ENCODE measurements at places on chromosomes 13 and 19.

DNA sequence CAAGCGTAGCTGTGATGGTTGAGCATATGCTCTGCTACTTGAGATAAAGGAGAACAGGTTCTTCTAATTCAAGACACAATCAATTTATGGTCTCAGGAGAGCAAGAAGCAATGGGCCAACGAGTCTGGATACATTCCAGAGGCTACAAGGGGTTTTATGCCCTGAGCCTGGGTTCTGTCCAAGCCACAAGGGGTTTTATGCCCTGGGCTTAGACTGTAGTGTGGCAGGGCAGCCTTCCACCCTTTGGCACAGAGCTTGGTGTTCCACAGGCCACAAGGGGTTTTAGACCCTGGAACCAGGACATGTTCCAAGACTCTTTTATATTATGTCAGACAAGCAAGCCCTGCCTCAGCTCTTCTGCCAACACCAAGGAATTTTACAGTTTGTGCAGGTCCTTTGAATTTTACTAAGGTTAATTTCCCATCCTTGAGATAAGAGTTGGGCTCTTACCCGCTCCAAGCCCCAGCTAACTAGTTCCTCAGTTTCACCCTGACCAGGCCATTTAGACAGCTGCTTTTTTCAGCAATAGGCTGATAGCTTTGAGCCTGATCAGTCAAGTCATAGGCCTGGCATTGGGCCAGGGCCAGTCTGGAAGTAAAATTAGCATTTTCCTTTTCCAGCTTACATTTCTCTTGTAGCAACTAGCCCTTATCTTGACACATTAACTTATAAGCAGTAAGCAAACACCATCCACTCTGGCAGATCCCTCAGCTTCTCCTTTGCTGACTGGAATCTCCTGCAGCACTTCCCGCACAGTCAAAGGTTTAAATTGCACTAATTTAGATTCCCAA is 95.0 kb downstream of the ZNF737 start:
- DNase-seq = no peak

GRCh38 chr19:47438793-47439220 is 19.5 kb upstream of the MEIS3 start:
- no peak for DNase-seq

- no peak for DNase-seq
Observed at GRCh38 chr19:31214086-31214485, 135.2 kb downstream of the TSHZ3 start.

GRCh38 chr13:92963029-92963428 is 263.6 kb upstream of the GPC6 start:
- DNase-seq = no peak

All from putamen (tissue), 1 donor.